ENCODE measurements at places on chromosomes 1 and 21.

- DNase-seq = no peak
These were observed 590.6 kb downstream of the NUF2 start for GRCh38 chr1:163912170-163912884.

- no peak for DNase-seq
These were observed 135.3 kb downstream of the BRINP2 start for GRCh38 chr1:177306019-177306415.

DNA sequence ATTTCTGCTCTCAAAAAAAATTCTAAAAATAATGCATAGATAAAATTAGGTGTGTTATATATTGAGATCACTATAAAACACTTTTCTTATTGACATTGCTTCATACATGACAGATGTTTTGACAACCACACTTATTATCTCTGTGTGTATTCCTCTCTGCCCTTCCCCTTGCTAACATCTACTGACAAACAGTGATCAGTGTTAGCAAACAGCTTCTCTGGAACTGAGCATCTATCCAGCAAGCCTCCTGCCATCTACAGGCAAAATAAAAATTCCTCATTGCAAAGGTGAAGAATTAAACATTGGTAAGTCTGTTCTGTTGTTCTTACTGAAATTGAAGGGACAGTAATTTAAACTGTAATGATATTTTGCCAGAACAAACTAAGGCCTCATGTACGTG is 2153.9 kb downstream of the NCAM2 start:
- no peak for DNase-seq

- DNase-seq = no peak
These were observed 21.5 kb upstream of the FAM43B start for GRCh38 chr1:20530901-20531300.

DNA sequence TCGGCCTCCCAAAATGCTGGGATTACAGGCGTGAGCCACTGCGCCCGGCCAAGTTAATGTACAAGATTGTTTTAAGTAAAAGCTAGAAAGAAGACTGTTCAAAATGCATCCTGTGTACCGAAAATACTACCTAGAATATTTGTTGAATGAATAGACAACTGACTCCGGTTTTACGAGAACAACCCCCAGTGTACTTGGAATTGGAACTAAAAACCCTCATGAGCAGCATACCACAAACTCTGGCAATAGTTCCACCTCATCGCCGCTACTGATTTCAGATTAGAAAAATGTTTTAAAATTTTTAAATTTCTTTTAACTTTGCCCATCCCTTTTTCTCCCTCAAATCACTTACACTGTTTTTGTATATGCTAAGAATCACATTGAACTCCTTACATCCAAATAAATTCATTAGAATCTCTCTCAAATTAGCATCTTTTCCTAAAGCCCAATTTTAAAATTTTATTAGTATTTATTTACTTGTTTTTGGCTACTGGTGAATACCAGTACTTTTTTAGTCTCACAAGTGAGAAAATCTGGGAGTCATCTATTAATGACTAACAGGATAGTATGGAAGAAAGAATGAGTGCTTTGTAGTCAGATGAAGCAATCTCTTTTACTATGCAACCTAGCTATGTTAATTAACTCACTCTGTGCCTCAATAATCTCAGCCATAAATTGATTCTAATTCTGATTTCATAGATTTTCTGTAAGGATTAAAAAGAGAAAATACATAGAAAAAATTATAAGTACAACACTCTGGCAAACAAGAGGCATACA is 95.1 kb downstream of the GPATCH2 start:
- DNase-seq = no peak

GRCh38 chr21:34018910-34019309 is 54.5 kb upstream of the MRPS6 start:
- DNase-seq = no peak

DNA sequence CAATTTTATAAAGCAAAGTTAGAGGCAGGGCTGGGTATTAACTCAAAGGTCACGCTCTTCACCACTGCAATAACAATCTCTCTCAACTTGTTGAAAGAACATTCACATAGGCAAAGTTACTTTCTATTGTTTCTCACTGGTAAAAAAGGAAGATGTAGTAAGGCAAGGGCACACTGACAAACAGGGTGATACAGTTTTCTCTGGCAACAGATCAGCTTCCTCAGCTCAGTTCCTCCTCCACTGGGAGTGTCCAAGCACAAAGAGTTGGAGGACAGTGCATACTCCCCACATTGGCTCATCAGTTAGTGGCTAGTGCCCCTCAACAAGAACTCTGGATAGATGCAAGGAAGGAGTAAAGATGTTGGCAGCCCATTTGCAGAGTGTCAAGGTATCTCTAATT is 3.7 kb downstream of the PLPPR4 start:
- no peak for DNase-seq

DNA sequence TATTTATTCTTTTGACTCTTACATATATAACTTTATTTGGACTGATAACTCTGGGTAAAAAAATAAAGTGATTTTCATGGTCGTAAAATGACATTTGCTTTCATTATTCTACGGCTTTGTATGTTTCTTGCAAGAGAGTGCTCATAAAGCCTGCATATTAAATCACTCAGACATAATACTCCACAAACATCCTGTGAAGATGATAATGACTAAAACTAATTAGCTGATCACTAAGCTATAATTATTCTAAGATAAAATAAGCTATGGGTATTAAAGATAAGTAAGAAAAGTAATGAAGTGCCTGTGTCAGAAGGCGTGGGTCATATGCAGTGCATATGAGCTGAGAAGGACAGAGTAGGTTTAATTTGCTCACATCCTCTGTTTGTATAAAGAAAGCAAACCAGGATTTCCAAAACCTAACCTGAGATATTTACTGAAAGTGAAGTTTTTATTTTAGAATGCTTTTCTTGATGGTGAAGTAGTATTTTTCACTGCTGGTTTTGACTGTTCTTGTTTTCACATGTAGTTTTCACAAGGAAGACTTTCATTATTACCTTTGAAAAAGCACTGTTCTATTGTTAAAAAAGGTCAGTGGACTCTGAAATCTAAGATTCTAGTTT is 278.8 kb downstream of the AMY1C start:
- DNase-seq = no peak

DNA sequence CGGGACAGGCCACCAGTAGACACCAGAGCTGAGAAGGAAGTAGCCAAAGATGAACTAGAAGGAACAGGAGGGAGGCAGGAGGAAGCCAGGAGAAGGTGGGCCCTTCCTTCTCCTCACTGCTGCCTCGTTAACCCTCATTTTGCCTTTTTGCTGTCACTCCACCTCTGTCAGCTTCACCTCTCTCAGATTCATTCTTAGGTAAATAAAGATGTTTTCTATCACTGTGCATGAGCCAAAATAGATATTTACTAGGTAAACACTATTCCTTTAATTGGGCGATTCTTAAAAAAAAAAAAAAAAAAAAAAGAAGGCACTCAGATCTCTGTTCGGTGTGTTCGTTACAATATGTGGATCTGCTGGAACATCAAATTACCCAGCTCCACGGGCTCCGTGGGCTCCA is 112.3 kb downstream of the GLUL start:
- no peak for DNase-seq

- DNase-seq = no peak
These were observed 42.7 kb upstream of the LDLRAP1 start for GRCh38 chr1:25500694-25501093.

DNA sequence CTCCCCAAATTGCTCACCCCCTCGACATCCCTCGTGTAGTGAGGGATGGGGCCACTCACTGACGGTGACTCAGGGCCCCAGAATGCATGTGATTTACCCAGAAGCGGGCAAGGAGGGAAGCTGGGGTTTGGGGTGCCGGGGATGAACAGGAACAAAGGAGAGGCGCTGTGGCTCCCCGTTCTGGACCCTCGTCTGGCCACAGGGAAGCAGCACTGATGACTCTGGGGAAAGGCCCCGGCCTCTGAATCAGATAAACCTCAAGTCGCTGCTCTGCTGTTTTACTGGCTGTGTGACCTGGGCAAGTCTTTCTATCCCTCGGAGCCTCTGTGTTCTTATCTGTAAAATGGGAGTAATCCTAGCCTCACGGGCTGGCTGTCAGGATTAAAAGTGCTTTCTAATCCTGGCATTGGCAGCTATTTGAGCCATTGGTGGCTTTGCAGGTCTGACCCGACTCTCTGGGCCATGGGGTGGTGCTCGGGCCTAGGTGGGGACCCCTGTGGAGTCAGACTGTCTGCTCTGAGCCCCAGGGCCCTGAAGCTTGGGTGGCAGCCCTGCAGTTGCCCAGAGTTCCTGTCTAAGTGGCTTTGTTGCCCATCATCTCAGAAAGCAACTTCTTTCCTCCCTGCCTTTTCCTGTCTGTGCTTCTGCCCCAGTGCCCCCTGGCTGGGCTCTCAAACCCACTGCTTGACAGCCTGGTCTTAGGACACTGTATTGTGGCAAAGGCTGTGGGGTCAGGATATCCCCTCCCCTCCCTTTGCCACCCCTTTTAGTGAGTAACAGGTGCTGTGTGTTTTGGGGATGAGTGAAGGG is 5.5 kb downstream of the TNFRSF1B start:
- no peak for DNase-seq

DNA sequence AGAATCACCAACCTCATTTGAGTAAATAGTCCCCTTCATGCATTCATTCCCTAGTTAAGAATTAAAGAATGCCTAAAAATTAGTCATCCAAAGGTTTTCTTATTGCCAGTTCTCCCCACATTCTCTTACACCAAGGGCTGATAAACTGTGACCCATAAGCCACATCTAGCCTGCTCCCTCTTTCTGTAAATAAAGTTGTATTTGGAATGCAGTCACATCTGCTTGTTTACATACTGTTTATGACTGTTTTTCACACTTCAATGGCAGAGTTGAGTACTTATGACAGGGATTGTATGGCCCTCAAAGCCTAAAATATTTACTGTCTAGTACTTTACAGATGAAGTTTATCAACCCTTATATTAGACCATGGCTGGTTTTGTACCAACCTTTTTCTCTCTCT is 16.1 kb upstream of the DYRK1A start:
- DNase-seq = no peak

Data from stimulated activated CD4-positive, alpha-beta T cell treated with anti-CD3 and anti-CD28 coated beads, Interleukin-4, amount 100 ng/mL, for 4 hours (primary cell).